ENCODE measurements at places on chromosomes 6 and 20.
A peak's percentile ranks its signal among the peaks of the same experiment; 100 is the strongest.

DNA sequence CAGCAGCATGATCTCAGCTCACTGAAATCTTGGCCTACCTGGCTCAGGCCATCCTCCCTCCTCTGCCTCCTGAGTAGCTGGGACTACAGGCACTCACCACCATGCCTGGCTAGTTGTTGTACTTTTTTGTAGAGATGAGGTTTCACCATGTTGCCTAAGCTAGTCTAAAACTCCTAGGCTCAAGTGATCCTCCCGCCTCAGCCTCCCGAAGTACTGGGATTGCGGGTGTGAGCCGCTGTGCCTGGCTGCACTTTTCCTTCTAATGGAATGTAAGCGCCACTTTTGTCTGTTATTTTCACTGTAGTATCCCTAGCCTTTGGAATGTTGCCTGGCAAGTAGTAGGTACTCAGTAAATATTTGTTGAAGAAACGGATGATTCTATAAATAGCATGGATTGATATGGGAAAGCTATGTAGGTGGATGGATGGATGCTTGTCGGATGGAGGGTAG, 10.4 kb upstream of the TRIB3 start:
- DNase-seq, result no peak

DNA sequence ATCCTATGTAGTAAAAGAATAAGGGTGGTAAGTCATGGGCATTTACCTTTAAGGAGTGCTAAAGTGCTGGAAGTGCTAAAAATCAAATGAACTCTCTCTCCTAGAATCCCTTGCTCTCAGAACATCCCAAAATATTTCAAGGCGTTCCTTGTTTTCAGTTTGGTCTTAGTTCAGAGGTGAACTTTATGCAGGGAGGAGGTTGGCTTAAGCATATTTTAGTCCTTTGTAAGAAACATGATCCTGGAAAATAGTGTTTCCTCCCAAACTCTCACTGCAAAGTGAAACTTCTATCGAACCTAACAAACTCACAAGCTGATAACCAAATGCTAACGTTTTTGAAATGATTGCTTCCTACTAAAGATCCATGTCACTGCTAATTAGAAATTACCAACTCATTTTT, 231.4 kb downstream of the FOXC1 start:
- DNase-seq, result peak; percentile 34

DNA sequence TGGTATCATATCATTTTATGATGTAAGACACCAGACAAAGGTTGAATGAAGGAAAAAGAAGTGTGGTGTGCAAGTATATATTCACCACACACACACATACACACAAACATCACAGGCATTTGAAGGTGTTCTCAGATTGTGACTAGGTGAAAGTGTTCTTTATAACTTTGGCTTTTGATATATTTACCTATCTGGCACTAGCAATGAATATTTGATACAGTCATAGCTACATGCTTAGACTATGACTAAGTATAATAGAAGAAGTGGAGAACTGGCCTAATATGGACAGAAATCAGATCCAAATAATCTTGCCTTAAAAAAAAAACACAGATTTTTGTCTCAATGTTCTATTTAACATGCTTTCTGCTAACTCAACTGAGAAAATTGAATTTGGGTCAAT, 809.9 kb downstream of the KIF16B start:
- DNase-seq, result peak; percentile 24

- DNase-seq, result no peak
Measured at GRCh38 chr6:10529231-10529801, 8.2 kb downstream of the GCNT2 start.

DNA sequence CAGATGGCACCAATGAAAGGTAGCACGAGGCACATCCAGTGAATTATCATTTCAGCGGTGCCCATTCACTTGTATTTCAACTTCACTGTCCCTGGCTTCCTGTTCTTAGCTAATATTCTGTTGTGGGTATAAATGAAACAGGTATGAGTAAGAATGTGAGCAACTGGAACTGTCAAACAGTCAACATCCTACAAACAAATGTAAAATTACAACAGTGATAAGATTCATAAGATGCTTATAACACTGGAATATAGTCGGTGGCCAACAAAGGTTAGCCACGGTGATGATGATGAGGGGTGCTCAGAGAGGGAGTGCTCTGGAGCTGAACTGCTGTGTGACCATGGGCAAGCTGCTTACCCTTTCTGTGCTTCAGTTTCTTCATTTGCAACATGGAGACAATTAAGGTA, 74.9 kb upstream of the TOX2 start:
- no peak for DNase-seq

Measured in fibroblast of lung (primary cell).